Lower lobe of right lung (tissue), 2 donors: ENCODE measurements at places on chromosomes 5 and 9.
A peak's percentile ranks its signal among the peaks of the same experiment; 100 is the strongest.

- DNase-seq, result no peak
Observed at GRCh38 chr9:95793924-95794828, 81.3 kb upstream of the ERCC6L2 start.

- no peak for DNase-seq
Observed at GRCh38 chr5:75306746-75307145, 30.3 kb upstream of the HMGCR start.

GRCh38 chr5:68646144-68646543, 430.6 kb downstream of the PIK3R1 start:
- DNase-seq, result no peak

DNA sequence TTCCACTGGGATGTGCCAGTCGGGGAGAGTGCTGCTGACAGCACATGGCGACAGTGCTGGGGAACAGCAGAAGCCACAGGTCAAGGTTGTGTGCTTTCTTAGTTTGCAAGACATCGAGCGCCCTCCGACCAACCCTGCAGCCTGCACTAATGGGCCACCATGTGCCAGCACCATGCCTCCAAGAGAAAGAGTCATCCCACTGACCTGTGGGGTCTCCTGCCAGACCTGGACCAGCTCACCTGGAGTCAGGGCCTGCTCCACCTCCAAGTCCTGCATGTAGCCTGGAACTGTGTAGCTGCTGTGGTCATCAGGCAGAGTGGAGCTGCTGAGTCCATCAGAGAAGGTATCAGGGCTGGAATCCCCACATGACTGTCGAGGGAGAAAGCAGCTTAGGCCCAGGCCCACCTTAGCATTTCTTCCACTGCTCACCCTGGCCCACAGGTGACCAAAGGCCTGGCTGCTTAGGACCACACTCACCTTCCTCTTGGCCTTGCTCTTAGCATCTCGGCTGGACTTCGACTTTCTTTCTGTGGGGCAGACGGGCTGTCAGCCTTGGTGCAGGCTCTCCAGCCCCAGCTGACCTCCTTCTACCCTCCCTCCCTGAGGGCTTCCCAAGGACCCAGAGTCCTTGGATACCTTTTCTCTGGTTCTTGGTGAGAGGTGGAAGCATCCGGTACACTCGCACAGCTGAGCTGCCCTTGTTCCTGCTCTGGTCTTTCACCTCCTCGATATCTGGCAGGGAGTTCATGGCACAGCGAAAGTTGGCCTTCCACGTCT, 4.1 kb downstream of the IRF1 start:
- DNase-seq, result no peak

GRCh38 chr5:43039471-43040286, 440 bp downstream of the ANXA2R start:
- DNase-seq, result peak; percentile 80

DNA sequence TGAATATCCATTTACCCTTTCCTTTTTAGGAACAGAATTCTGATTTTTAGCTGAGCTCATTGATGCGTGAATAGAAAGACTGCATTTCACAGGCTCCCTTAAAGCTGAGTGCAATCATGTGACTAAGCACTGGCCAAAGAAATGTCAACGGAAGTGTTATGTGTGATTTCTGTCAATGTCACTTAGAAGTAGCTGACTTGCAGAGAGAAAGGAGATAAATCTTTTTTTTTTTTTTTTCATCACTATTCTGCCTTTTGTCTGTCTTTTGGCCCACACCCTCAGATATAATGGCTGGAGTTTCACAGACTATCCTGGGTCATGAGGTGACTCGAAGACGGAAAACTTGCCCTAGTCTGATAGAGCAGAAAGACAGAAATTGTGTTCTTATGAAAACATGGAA, 39.3 kb upstream of the SLC27A6 start:
- no peak for DNase-seq

DNA sequence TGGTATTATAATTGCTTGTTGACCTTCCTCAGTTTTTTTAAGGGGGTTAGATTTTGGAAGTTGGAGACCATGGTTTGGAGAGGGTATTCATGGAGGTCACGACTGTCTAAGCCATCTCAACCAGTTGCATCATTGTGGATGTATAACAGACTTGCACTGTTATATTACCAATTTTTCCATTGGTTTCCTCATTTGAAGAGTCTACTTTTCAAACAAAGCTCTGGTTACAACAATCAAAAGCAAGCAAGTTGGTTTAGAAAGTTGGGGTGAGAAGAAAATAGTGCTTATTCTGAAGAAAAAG, 103.3 kb downstream of the RPS23 start:
- DNase-seq, result no peak

- no peak for DNase-seq
Observed at GRCh38 chr9:125447202-125447802, 185.7 kb downstream of the GAPVD1 start.

DNA sequence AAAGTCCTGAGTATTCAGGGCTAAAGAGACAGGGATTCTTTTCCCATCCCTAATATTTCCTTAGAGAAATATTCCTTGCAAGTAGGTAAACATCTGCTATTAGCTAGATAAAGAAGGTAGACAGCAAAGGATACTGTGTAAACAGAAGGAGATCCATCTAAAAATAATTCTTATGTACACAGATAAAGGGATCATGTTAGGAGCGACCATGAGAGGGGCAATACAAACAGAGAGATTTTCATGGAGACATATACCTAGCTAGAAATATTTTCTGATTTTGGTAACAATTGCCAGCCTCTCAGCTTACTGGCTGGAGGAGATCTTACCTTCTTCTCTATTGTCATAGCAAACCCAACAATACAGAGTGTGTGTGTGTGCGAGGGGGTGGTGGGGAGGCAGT, 184.6 kb upstream of the DMAC1 start:
- no peak for DNase-seq

DNA sequence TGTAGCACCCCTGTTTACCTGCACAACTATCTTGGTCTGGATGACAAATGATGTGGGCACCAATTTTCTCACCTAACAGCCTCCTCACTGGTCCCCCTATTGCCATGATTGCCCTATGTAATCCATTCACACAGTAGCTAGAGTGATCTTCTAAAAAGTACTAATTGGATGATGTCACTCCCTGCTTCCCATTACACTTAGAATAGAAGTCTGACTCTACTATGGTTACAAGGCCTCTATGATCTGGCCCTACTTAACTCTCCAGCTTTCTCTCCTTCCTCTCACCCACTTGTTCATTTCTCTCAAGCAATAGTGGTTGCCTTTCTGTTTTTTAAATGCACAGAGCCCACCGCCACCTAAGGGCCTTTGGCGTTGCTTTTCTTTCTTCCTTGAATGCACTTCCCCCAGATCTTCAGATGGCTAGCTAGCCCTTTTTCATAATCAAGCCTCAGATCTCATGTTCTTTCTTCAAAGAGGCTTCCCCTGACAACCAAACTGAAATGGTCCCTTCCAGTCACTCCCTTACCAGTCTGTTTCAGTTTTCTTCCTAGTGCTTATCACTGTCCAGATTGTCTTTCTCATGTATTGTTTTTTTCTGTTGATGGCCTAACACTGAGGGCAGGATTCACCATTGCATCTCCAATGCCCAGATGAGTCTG, 8.7 kb downstream of the IGIP start:
- no peak for DNase-seq

GRCh38 chr9:90641884-90642487, 638 bp downstream of the DIRAS2 start:
- DNase-seq, result no peak

DNA sequence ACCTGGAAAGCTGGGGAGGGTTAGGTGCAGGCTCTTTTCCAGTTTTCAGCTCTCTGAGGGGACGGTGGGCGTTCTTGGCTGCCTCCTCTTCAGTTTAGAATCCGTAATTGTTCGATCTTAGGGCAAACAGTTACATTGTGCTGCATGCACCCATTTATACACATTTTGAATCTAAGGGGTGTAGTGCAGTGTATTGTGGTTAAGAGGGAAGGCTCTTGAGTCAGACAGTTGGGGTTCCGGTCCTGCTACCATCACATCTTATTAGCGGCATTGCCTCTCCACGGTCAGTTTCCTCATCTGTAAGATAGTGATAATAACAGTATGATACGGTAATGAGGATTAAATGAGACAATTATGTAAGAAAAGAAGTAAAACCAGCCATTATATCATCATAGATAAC, 625 bp downstream of the EXOSC2 start:
- DNase-seq, result no peak

DNA sequence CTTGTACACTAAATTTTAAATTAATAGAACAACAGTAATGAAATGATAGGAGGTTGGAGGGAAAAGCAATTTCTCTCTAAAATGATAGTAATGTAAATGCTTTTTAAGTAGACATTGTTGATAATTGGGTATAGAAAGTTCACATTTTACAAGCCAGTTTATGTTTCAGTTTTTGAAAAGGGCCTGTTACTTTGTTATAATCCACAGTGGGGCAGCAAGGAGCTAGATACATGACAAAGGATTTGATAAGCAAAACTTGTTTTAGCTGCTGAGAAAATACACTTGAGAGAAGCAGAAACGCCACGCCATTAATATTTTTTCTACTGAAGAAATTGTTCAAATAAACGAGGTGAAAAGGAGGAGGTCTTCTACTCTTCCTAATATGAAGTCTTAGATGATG, 30.2 kb downstream of the SREK1 start:
- no peak for DNase-seq

- DNase-seq, result no peak
Observed at GRCh38 chr9:126232461-126232860, 94.2 kb upstream of the MVB12B start.

DNA sequence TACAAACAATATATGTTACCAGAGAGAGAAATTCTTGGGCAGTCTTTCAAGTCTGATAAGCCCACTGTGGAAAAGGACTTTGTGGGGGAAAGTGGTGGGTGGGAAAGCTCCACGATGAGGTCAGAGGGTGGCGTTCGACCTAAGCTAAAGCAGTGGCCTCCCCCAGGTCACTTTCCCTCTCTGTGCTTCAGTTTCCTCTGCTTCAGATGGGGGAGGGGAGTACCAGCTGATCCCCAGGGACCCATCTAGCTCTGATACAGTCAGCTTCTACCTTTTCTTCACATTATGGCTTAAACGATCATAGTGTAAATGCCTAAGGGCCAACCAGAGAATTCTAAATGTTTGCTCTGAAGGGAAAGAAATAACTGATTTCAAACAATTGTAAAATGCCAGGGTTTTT, 36.6 kb upstream of the ARSB start:
- DNase-seq, result no peak

- no peak for DNase-seq
Observed at GRCh38 chr9:118761016-118761790, 608.0 kb downstream of the BRINP1 start.

DNA sequence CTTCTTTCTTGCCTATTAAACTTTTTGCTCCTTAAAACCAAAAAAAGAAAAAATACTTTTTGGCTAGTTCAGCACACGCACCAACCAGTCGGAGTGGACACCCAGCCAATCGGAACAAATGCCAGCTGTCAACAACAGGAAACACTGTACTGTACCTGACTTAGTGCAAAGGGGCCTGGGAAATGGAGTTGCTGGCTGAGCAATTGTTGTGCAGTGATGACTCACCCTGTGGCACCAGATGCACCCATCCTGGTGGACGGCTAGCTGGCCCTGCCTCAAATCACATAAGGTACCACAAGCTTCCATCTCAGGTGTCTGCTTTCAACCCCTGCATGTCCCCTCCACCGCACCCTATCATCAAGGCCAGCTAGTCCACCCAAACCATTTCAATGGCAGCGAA, 20.9 kb downstream of the FOXE1 start:
- DNase-seq, result no peak

DNA sequence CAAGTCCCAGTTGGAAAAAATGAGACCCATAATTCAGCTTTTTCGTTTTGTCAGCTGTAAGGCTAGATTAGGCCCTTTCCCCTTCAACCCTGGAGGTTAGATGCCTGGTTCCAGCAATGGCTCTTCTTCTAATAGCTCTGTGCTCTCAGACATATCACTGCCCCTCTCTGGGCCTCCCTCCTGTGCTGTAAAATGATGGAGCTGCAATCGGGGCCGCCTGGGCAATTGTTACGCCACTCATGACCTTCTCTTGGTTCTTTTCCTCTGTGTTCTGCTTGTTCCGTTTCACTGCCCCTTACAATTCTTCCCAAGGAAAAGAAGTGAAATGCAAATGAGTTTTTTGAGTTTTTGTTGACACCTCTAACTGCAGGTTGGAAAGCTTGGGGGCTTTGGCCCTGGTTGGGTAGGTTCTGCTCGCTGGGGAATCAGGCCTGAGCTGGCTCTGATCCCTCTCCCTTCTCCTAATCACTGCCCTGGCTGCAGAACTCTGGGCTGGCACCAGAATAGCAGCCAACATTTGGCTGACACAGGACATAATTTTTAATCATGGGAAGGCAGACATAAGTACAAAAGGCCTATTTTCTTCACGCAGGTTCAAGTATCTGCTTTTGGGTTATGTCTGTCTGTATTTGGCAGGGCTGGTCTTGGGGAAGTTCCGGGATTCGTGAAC, 110.9 kb downstream of the FOXD1 start:
- no peak for DNase-seq

GRCh38 chr5:143398451-143399237, 4.8 kb downstream of the NR3C1 start:
- no peak for DNase-seq

DNA sequence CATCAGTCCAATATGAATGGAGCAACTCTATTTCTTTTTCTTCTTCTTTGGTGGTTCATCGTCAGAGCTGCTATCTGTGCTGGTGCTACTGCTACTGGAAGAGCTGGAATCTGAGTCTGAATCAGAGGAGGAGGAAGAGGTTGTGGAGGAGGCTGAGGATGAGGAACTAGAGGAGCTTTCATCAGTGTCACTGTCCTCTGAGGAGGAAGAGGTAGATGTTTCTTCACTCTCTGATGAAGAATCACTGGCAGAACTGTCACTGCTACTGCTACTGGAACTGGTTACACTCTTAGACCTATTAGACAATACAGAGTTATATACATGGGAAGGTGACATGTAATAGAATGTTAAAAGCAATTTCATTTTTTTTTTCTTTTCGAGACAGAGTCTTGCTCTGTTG, 27.8 kb downstream of the ZCCHC10 start:
- DNase-seq, result no peak

DNA sequence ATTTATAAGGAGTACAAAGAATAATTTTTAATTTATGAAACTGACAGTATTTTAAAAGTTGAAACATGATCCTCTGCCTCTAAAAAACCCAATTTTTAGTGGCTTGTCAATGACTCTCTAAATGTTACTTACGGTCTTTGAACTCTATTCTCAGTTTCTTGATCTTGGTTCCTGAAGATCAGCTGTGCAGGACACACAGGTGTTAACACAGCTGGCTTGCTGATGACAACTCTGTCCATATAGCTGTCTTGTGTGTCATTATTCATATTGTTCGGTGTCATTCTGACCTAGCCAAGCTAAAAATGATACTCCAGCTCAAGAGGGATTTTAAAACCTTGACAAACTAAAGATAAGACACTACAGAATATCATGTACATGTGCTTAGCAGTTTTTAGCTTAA, 314.5 kb downstream of the CCDC171 start:
- DNase-seq, result no peak

- DNase-seq, result no peak
Observed at GRCh38 chr9:92671323-92671722, 1.4 kb upstream of the IPPK start.

GRCh38 chr9:108473209-108474112, 382.3 kb downstream of the ACTL7B start:
- DNase-seq, result no peak

- no peak for DNase-seq
Observed at GRCh38 chr5:80035839-80036238, 691 bp downstream of the THBS4 start.
